Breast epithelium (tissue), 4 donors: ENCODE measurements at places on chromosomes 12 and 14.
A peak's percentile ranks its signal among the peaks of the same experiment; 100 is the strongest.

- no peak for DNase-seq
Measured at GRCh38 chr12:70484464-70484863, 118.4 kb downstream of the KCNMB4 start.

DNA sequence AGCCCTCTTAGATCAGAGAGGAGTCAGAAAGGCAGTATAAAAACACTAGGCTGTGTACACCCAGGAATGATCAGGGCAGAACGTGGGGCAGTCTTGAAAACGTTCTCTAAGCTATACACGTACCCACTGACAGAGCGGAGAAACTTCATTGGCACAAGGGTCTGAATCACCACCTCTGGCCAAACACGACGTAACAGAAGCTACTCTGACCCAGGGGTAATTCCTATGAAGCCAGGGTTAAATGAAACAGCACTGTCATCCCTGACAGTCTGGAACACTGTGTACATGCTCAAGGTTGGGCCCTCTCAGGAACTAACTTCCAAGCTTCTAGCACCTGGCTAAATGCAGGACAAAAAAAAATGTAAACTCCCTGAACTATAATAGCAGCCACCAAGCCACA is 38.4 kb downstream of the PARP11 start:
- DNase-seq = no peak

GRCh38 chr14:90715993-90716392 is 100.2 kb downstream of the TTC7B start:
- no peak for DNase-seq

DNA sequence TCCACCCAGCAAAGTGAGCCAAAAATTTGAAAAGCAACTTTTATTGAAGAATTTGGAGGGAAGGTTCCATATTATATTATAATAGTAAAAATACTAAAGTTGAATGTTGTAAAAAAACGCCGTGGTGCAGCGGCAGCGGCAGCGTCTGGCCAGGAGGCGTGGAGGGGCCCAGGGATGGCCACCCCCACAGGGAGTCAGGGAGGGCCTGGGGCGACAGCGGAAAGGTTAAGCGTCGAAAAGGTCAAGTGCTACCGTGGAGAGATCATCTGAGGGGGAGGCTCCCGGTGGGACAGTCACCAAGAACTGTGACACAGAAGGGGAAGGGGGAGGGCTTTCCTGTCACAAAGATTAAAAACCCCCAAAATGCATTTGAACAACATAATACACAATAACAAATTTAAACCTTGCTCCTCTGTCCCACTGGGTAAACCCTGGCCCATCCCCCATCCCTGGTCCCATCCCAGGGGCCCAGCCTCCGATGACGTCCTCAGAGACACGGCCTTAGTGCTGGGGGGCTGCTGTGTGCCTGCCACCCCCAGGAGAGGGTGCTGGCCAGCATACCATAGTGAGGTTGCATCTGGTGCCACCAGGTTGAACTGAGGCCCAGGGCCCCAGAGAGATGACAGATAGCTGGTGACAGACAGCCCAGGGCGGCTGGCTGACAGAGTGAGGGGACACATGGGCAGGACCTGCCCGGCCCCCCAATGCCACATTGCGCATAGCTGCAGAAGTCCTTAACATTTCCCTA is 16.6 kb downstream of the SIVA1 start:
- no peak for DNase-seq

GRCh38 chr14:98348505-98348904 is 923.5 kb downstream of the BCL11B start:
- no peak for DNase-seq

GRCh38 chr12:24444634-24445033 is 495.2 kb upstream of the SOX5 start:
- no peak for DNase-seq

GRCh38 chr12:131428091-131428685 is 282.7 kb upstream of the SFSWAP start:
- no peak for DNase-seq

DNA sequence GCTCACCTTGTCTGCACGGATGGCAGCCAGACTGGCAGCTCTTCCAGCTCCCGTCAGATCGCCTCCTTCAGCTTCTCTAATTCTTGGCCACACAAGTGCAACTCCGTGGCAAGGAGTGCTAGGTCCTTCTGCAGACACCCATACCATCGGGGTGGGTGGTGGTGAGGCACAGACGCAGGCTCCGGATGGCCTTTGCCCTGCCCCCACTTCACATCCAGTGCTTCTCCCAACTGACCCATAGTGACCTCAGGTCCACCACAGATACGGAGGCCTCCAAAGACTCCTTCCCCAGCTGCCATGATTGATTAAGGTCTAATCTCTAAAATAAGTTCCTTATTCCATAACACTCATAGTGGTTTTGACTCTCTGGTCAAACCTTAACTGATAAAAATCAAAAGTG is 19.9 kb upstream of the CD27 start:
- no peak for DNase-seq

DNA sequence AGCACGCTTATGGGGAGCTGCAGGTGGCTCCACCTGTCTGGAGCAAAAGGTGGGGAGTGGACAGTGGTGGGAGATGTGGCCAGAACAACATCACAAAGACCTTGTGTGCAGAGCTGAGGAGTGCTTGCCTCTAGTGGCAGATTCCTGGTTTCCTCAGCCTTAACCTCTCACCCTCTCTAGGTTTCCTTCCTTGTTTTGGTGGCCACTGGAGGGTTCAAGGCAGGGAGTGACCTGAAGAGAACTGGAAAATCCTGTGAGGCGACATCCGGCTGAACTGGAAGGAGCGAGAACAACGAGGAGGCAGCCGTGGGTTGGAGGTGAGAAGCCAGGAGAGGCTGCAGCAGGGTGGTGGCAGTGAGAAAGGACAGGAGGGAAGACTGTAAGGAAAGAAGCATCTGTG is 6.3 kb upstream of the FLVCR2 start:
- DNase-seq = no peak

DNA sequence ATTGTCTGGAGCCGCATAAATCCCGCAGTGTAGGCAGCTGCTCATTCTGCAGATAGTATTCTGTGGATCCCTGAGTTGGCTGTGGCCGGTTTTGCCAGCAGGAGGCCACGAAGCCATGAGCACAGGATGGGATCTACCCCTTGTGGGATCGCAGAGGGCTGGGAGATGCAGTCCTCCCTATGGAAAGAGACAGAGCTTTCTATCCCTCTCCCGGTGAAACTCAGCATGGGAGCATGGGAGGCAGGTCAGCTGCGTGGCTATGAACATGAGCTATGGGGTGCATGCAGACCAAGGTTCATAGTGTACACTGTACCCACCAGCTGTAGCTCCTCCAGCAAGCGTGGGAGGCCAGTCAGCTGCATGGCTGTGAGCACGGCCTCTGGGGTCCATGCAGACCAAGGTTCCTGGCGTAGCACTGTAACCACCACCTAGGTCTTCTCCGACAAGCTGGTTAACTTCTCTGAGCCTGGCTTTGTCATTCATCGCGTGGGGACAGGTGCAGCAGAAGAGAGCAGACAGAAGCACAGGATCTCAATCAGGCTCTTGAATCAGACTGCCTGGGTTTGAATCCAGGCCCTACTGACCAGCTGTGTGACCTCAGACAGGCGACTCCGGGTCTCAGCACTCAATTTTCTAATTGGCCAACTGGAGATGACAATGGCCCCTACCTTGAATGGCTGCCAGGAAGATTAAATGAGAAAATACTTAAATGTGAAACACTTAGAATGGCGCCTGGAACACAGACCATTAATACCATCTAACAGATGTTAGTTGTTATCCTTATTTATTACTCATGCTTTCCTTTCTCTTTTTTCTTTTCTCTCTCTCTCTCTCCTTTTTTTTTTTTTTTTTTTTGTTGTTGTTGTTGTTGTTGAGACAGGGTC is 6.0 kb downstream of the BDKRB1 start:
- DNase-seq = no peak

GRCh38 chr12:94265966-94266745 is 117.8 kb downstream of the PLXNC1 start:
- DNase-seq = no peak

GRCh38 chr12:6921996-6922946 is 5.5 kb upstream of the ATN1 start:
- DNase-seq = no peak

DNA sequence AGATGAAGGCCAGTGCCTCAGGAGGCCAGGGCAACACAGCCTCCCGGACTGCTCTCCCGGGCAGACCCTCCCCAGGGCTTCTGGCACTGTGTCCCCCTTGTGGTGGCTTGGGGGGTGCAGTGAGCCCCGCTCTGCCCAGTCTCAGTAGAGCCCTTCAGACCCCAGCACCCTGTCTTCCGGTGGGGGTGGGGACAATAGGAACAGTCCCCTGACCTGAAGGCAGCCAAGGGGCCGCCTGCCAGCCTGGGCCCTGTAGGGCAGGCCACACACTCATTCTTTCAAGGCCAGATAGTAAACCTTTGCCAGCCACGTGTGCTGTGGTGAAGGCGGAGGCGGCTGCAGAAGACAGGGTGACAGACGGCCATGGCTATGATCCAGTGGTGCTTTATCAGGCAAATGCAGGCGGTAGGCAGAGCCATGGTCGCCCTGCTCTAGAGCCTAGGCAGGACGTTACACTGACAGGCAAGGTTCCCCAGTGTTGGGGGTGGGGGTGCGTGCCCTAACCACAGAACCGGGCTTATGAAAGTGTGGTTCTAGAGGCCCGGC is 15.0 kb downstream of the ZFYVE21 start:
- DNase-seq = no peak

- no peak for DNase-seq
Measured at GRCh38 chr14:70087380-70087697, 101.4 kb downstream of the SLC8A3 start.

GRCh38 chr12:6606331-6607131 is 648 bp downstream of the CHD4 start:
- peak; percentile 56 for DNase-seq

GRCh38 chr12:826331-826730 is 74.0 kb downstream of the WNK1 start:
- DNase-seq = no peak

DNA sequence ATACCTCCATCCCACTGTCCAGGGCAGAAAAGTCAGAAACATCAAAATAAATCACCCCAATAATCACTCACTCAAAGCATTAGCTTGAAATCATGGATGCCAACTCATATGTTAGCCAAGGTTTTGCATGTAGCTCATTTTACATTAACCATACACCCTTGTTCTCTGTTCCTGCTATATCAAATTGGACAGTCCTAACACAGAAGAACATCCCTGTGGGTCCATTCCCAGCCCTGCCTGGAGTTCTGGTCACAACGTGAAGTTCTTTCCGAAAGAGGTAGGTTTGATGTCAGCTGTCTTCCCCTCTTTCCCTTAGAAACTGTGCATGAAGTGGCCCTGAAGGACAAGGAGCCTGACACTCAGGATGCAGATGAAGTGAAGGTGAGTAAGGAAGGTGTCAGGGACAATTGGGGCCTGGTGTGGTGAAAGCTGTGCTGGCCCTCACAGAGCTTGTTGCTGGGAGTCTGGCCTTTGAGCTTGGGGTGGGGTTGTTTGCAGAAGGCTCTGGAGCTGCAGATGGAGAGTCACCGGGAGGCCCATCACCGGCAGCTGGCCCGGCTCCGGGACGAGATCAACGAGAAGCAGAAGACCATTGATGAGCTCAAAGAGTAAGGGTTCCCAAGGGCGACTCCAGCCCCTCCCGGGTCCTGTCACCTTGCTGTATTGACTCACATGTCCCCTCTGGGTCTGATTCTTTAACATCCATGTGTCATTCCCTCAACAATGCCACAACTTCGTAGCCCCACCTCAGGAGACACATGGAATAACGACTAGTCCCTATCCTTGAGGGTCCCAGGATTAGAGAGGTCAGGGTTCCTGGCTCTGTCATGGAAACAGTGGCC is 15.0 kb upstream of the PIP4K2C start:
- DNase-seq = peak; percentile 36

DNA sequence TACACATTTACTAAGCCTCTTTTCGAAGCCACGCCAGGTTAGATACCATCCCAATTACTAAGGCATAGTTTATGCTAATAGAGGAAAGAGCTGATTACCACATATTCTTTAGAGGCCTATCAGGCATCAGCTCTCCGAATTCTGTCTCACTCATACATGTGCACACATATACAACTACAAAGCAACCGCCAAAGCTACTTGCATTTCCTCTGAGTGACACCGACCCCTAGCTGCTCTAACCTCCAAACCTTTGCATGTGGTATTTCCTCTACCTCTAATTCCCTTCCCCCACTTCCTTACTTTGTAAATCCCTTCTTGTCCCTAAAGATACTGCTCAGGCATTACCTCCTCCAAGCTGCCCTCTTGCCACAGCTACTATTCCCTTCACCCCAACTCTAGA is 107.2 kb downstream of the DUSP6 start:
- DNase-seq = no peak

- DNase-seq = no peak
Measured at GRCh38 chr12:90058704-90059103, 350.1 kb upstream of the ATP2B1 start.

DNA sequence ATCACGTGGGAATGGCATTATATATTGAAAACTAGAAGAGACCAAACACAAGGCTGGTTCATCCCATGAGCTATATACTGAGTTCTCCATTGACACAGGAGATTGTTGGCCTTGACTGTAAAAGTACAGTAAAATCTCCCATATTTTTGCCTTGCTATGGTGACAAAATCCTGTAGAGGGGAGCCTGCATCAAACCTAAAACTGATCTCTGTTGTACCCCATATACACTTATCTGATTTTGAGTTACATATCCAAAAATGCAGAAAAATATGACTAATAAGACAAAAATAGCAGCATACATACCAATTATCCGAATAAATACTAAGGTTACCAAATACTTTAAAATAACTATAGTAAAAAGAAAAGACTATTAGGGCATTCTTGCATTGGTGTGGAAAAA is 60.4 kb downstream of the TMTC3 start:
- DNase-seq = no peak

DNA sequence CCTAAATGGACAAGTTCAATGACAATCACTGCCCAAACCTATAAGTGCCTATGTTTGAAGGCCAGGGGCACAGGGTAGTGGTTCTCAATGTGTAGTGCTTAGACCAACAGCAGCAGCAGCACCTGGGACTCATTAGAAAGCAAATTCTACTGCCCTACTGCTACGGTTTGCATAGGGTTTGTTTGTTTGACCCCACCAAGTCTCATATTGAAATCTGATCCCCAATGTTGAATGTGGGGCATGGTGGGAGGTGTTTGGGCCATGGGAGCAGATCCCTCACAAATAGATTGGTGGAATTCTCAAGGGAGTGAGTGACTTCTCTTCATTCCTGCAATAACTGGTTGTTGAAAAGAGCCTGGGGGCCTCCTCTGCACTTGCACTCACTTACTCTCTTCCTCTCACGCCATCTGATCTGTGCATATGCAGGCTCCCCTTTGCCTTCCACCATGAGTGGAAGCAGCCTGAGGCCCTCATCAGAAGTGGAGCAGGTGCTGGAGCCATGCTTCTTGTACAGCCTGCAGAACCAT is 39.5 kb downstream of the PPM1H start:
- no peak for DNase-seq

- no peak for DNase-seq
Measured at GRCh38 chr12:110444455-110444854, 5.7 kb downstream of the ARPC3 start.

DNA sequence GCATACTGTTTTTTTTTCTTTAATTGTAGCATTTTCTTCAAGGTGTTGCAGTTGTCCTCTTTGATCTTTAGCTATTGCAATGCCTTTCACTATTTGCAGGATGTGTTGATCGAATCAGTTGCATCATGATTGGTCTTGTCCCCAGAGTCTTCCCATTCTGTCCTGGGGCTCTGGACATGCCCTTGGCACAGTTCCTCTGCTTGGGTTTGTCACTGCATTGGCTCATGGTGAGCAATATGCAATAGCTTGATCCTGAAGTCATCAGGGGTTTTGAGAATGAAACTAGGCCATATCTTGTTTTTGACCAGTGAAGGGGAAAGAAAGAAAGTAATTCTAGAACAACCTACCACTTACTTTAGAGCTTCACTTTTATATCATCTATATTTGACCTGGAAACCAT is 281.5 kb downstream of the TMEM117 start:
- no peak for DNase-seq

- no peak for DNase-seq
Measured at GRCh38 chr12:107327651-107328182, 234.4 kb upstream of the CRY1 start.
